NCI-H146 (cell line): ENCODE measurements at places on chromosomes 13 and 19.

- DNase-seq = peak; percentile 22
Observed at GRCh38 chr13:76879203-76879882, 6.9 kb downstream of the KCTD12 start.

DNA sequence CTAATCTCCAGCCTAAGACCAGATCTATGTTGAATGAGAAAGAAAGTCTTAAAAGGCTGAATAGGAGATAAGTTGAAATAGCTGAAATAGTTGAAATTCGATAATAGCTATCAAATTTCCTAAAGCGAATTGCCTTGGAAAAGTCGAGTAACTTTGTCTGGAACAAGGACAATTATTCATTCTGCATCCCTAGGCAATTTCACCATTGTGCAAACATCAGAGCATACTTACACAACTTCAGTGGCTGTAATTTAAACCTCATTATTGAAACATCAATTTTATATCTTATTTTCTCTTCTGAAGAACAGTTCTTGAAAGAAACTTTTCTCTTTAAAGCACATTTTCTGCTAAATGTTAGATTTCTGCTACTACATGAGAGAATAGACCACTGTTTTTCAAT, 13.6 kb downstream of the TNFSF13B start:
- DNase-seq = no peak

DNA sequence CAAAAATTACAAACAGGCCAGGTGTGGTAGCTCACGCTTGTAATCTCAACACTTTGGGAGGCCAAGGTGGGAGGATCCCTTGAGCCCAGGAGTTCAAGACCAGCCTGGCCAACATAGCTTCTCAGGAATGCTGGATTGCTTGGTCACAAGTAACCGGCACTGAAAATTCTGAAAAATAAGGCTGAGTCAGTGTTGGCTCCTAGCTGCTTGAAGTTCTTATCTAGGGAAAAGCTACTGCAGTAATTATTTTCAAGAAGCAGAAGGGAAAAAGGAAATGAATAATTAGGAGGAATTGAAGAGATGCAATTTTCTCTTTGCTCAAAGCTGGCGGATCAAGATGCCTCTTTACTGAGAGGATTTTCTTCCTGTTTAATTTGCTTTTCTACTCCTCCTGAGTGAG, 75.0 kb upstream of the GTF3A start:
- DNase-seq = no peak

DNA sequence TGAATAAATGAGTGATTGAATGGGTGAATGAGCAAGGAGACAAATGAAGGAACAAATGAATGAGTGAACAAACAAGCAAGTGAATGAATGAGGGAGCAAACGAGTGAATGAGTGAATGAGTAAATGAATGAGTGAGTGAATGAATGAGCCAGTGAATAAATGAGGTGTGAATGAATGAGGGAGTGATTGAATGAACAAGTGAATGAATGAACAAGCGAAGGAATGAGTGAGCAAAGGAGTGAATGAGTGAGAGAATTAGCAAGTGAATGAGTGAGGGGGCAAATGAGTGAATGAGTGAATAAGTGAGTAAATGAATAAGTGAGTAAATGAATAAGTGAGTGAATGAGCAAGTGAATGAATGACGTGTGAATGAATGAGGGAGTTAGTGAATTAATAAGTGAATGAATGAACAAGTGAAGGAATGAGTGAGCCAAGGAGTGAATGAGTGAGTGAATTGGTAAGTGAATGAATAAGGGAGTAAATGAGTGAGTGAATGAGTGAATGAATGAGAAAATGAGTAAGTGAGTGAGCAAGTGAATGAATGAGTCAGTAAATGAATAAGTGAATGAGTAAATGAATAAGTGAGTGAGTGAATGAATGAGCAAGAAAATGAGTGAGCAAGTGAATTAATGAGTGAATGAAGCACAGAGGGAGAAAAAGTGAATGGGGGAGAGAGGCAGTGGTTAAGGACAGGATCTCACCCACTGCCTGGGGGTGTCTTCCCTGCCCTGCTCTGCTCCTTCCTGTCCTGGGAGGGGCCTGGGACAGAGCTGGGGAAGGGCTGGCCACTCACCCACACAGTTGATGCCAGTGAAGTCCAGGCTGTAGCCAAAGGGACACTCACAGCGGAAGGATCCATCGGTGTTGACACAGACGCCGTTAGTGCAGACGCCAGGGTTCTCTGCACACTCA, 36.4 kb downstream of the CCL25 start:
- peak; percentile 4 for DNase-seq

GRCh38 chr19:990119-990571, 6.0 kb downstream of the WDR18 start:
- no peak for DNase-seq

GRCh38 chr19:36059180-36059910, 4.6 kb downstream of the WDR62 start:
- no peak for DNase-seq

DNA sequence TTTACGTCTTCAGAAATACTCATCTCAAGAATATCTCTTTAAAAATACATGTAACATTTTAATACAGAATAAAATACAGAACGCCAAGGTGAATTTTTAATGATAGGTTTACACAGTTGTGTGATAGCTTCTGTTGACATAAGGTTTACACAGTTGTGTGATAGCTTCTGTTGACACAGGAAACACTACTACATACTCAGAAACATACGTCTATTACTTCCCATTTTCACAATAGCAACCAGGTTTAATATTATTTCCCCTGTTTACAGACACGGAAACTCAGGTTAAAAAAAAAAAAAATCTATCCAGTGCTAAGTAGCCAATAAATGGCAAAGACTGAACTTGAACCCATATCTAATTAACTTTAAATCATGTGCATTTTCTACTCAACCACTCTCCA, 571.2 kb downstream of the LIG4 start:
- no peak for DNase-seq

DNA sequence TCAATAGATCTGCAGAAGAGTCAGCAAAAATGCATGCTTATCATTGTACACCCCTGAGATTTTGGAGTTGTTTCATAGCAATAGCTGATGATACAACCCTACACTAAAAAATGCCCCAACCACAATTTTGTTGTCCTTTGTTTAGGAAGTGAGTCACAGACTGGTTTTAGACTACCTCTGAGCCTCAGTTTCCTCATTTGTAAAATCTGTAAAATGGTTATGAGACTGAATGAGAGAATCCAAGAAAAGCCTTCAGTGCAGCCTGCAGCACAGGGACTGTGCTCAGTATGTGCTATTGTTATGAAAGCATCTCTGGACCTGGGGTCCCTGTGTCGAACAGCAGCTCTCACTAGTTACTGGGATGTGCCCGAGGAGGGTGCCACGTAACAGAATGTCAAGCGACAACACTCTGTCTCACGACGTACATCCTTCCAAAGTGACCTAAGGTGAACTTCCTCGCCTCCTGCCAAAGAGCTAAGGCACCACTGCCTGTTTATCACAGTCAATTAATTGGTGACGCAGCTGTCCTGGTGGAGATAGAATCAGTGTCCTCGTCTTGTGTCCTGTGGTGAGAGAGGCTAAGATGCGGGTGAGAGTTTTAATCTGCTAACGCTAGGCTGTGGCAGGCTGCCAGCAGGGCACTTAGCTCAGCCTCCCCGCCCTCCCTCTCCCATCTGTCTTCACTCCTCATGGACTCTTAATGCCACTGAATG, 18.1 kb downstream of the DHRS12 start:
- DNase-seq = peak; percentile 75

DNA sequence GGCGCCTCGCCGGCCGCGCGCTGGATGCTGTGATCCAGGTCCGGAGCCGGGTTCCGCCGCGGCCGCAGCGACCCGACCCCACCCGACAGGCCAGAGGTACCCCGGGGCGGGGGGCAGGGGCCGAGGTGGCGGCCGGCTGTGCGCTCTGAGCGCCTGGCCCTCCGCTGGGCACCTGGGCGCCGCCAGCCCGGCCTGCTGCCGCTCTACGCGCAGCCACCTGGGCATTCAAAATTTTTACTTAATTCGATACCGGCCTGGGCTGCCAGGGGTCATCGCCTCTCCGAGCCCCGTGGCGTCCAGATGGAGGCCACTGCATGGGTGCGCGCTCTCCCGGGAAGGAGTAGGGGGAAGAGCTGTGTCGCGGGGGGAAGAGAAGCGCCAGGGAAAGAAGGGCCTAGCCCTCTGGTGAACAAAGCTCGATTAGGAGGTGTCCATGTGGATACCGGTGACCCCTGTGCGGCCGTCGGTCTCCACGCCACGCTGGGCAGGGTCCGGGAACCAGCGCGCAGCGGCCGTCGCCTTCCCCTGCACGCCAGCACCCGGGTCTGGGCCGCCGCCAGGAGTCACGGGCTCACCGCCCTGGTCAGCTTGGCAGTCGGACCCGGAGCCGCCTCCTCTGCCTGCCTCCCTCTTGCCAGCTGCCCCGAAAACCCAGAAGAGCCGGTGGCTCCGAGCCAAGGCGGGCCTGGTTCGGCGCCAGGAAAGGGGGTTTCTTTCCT, 666 bp downstream of the BIVM start:
- peak; percentile 69 for DNase-seq

DNA sequence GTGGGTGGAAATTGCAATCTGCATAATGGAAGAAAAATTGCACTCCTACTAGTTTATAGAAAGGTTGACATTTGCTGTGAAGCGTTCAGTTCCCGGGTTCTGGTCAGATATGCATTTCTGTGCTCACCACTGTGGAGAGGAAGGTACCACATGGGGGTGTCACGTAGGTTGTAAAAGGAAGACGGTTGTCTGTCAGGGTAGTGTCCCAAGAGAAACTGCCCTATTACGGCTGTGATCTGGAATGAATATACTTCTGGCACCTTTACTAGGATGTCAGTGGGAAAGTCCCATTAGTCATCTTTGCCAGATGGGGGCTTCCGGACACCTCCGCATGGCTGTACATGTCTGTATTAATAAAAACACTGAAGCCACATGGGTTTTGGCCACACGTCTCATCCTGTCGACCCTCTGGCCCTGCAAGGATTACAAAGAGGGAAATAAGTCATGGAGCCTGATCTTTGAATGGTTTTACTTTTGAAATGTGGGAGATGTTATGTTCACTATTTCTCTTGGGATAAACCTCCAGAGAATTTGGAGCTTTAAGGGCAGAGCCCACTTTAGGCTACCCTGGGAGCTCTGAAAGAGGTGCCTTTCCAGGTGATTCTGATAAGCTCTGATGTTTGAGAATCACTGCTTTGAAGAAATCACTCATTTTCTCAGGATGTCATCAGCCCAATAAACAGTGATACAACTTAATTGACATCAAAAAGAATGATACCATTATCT, 133.9 kb downstream of the AKAP11 start:
- no peak for DNase-seq

DNA sequence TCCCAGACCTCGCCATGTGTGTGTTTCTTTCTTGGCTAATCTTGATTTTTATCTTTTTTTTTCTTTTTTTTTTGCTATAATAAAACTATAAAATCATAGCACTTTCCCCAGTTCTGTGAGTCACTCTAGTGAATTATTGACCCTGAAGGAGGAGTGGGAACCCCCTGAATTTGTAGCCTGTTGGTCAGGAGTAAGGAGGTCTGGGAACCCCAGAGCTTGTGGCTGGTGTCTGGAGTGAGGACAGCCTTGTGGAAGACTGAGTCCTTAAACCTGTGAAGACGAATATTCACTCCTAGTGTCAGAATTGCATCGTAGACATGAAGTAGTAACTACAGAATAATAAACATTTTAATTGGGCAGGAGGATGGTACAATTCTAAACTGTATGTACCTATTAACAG, 7.4 kb downstream of the EID2B start:
- no peak for DNase-seq

DNA sequence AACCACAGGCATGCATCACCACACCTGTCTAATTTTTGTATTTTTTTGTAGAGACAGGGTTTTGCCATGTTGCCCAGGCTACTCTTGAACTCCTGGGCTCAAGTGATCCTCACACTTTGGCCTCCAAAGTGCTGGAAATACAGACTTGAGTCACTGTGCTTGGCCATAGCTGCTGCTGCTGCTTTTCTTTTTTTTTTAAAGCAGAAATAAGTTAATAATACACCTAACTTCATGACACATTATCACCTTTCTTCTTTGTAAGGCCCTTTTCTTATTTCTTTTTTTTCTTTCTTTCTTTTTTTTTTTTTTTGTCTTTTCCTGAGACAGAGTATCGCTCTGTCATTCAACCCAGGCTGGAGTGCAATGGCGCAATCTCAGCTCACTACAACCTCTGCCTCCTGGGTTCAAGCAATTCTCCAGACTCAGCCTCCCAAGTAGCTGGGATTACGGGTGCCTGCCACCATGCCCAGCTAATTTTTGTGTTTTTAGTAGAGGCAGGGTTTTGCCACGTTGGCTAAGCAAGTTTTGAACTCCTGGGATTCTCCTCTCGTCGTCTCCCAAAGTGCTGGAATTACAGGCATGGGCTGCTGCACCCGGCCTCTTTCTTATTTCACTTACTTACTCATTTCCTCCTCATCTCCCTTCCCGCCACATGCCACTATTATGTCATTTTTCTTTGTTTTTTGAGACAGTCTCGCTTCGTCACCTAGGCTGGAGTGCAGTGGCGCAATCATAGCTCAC, 8.7 kb downstream of the SHKBP1 start:
- no peak for DNase-seq

DNA sequence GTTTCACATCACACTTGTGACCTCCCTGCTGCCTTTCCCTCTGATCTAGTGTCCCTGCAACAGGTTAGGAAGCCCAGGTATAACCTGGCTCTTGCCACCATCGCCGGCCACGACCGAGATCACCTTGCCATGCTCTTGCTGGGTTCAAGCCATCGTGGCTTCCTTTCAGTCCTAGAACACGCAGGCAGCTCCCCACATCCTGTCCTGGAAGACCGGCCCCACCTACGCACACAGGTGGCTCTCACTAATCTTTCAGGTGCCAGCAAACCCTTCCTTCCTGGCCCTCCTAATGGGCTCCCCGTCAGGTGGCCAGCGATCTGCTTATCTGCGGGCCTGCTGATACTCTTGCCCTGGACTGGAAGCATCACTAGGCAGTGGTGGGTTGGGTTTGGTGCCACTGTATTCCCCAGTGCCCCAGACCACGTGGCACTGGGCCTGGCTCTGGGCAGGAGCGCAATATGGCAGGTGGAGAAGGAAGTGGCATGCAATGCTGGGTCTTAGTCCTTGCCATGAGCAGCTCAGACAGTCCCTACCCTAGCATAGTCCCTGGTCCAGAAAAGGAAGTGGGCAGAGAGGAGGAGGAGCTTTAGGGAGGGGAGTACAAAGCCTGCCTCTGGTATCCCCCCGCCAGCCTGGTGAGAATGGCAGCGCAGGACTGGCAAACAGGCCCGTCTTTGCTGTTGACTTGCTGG, 11.8 kb downstream of the PPP1R37 start:
- no peak for DNase-seq

- DNase-seq = no peak
Observed at GRCh38 chr13:58704953-58705352, 1073.4 kb downstream of the PCDH17 start.

DNA sequence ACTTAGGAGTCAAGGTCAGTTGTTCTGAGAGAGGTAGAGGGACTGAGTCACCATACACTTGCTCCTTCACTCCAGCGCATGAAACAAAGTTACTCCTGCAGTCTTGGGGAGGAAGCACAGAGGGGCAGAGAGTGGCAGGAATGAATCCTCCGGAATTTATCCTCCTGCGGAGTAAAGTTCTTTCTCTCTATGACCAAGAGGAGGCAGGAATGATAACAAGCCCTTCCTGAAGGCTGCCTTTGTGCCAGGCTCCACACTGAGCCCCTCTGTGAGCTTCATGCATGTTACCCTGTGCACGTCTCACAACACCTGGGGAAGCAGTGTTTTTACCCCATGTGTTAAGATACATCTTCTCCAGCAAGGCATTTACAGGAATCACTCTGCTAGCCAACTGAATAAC, 458.4 kb downstream of the KLF12 start:
- no peak for DNase-seq
